ENCODE measurements at places on chromosomes 11 and 22.

GRCh38 chr22:30181459-30182349, 64.9 kb downstream of the LIF start:
- DNase-seq, result no peak

DNA sequence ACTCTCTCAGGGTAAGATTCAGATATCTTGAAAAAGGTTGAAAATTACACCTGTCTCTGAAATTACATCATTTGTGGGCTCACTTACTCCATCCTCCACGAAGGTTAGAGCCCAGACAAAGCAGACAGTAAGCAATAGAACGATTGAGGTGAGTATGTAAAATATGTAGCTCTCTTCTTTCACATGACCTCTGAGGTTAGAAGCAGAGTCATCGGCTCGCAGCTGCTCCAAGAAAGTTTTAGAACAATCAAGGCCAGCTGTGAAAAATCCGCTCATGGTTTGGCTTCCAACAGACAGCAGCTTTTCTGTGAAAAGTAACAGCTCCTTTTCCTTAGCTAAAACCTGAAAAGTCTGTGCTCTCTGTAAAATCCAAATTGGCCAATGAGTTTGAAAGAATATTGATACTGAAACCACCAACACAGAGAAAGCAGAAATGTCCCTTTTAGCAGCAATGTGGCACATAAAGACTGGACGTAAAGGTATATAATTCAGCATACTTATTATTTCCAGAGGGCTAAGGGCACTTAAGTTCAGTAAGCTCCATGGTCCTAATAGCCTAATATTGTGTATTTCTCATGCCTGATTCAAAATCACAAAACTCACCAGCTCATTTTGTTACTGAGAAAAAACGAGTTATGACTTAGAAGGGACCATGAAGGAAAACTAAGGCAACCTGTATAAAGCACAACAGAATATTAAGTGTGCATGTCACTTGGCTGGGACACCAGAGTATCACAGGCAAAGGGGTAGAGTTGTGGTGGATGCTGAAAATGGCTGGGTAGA, 78.2 kb downstream of the FAM76B start:
- no peak for DNase-seq

GRCh38 chr22:25403811-25404471, 160.5 kb upstream of the GRK3 start:
- DNase-seq, result no peak

DNA sequence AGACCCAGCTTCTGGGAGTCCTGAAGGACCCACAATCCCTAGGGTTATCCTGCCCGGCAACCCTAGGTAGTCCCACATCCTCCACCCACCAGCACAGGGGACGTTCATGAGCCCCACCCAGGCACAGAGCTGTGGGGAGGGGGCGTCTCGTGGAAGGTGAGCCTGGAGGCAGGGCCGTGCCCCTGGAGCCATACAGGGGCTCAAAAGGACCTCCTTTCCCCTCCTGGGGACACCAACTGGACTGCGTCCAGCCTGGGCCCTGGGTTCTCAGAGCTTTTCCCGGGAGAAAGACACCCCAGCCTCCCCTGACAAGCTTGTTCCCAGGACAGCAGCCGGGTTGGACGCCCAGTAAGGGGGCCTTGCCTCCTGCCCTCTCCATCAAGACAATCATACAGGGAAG, 78.4 kb downstream of the BRD1 start:
- DNase-seq, result no peak

GRCh38 chr11:13009921-13010748, 1.0 kb downstream of the RASSF10 start:
- DNase-seq, result no peak
